Activated naive CD8-positive, alpha-beta T cell treated with anti-CD3 and anti-CD28 coated beads for 36 hours (primary cell): ENCODE measurements at places on chromosomes 7 and 10. TPM values are rescaled to one million over a fixed set of nuclear protein-coding genes. Genes with fewer than 3 reads are reported as not detected.
A peak's percentile ranks its signal among the peaks of the same experiment; 100 is the strongest.

DNA sequence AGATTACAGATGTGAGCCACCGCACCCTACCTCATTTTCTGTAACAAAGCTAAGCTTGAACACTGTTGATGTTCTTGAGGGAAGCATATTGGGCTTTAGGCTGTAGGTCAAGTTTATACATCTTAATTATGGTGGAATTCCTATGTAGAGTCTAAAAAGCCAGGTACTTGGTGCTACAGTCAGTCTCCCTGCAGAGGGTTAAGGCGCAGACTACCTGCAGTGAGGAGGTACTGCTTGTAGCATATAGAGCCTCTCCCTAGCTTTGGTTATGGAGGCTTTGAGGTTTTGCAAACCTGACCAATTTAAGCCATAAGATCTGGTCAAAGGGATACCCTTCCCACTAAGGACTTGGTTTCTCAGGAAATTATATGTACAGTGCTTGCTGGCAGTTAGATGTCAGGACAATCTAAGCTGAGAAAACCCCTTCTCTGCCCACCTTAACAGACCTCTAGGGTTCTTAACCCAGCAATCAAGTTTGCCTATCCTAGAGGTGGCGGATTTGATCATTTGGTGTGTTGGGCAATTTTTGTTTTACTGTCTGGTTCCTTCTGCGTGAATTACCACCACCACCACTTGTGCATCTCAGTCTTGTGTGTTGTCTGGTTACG is 6.0 kb downstream of the PPIA start:
- no peak for DNase-seq

The TEX47 gene
- total RNA-seq = not detected

GRCh38 chr10:124696446-124697392 is 47.5 kb downstream of the FAM53B start:
- peak; percentile 37 for DNase-seq

- DNase-seq = no peak
These were observed 196.4 kb upstream of the POM121L12 start for GRCh38 chr7:52838981-52839411.
